ENCODE measurements at places on chromosomes 2 and 18.

GRCh38 chr2:54845514-54845913 is 122.1 kb downstream of the EML6 start:
- no peak for DNase-seq

- no peak for DNase-seq
Observed at GRCh38 chr2:160205505-160205904, 5.4 kb upstream of the ITGB6 start.

- no peak for DNase-seq
Observed at GRCh38 chr2:38592951-38593350, 9.8 kb downstream of the HNRNPLL start.

GRCh38 chr2:95240556-95240955 is 33.2 kb downstream of the ZNF892 start:
- DNase-seq, result no peak

DNA sequence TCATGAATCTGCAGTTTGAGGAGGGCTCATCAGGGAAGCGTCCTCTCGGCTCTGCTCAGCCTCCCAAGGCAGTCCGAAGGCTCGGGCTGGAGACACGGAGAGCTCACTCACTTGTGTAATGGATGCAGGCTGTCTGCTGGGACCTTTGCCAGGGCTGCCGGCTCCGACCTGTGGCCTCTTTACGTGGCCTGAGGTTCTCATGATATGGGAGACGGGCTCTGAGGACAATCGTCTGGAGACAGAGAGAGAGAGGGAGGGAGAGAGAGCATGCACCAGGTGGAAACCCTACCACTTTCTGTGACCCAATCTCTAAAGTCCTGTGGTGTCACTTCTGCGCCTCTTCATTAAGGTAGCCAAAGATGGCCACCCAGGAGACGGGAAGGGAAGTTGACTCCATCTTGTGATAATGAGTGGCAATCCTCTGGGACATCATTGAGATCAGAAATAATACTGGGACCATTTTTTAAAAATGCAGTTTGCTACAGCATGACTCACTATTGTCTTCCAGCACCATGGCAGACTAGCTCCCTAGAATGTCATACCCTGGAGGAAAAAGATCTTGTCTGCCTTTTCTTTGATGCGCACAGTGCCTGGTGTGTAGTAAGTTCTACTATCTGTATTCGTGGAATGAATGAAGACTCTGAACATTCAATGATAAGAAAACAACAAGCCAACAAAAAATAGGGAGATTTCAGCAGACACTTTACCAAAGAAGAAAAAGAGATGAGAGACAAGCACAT is 60.2 kb downstream of the CD8B2 start:
- DNase-seq, result no peak

- DNase-seq, result no peak
Observed at GRCh38 chr2:29530281-29530680, 391.1 kb downstream of the ALK start.

DNA sequence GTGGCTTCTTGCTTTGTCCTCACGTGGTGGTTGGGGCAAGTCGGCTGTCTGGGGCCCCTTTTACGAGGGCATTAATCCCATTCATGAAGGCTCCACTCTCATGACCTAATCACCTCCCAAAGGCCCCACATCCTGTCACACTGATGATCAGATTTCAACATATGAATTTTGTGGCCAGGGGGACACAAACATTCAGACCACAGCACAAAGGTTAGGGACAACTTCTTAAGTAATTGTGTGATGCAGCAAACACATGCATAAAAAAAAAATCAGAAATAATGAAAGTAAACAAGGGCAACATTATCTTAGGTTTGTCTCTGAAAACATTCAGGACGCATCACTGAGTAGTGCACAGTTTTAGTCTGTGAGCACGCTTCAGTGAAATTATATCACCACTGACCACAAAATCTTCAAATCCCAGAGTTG is 54.2 kb upstream of the FRZB start:
- DNase-seq, result no peak

GRCh38 chr2:137968477-137969417 is 4.5 kb downstream of the HNMT start:
- no peak for DNase-seq

DNA sequence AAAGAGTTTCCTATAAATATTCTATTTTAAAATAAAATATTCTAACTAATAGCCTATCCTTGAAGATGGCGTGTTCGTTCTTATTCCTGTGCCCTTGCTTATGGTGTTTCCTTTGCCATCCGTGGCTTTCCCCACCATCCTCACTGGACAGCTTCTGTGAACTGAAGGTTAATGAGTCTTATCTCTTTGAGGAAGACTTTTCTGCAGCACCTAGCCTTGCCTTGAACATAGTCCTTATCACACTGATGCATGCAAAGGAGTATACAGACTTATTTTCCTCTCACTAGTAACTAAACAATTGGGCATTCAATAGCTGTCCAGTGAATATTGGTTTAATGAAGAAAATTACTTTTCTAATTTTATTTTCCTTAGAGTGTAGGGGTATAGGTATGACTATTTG is 88.1 kb downstream of the GULP1 start:
- DNase-seq, result no peak

DNA sequence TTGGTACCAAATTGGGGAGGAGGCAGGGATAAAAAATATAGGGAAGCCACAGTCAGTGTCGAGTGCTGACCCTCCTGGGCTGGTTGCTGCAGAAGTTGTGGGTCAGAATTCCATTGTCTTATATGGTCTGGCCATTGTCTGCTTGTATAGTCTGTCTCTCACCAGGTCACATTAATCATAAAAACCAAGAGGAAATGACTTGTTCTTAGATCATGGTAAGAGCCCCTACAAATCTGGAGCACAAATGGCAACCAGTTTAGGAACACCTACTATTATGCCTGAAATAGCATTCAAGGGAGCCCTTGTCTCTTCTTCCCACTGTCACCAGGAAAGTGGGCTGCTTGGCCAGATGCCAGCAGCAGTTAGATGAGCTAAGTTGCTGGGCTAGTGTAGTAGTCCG is 119.7 kb upstream of the RMP24 start:
- DNase-seq, result no peak

DNA sequence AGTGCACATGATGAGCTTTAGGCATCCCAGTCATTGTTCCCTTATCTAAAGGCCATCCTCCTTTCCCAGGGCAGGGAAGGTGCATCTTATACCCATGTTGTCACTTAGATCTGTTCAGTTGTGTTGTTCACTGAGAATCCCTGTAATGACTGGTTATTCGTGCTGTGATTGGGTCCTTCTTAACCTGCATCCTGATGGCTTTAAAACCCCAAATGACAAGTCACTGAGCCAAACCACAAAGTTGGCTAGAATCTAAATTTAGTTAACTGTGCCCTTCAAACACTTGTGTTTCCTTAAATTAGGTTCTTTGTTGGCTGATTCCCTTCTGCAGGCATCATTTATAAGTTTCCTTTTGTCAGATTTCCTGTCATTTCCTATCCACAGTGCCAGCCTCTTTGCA is 58.5 kb upstream of the SLC16A14 start:
- DNase-seq, result no peak

GRCh38 chr2:157875641-157876065 is 477 bp downstream of the ACVR1 start:
- peak; percentile 36 for DNase-seq
